ENCODE measurements at places on chromosomes 3 and 15. TPM values are rescaled to one million over a fixed set of nuclear protein-coding genes. Genes with fewer than 3 reads are reported as not detected.

The BTD gene
- 11.8 TPM for total RNA-seq

The SEMA3F gene
- 75.0 TPM for total RNA-seq

The RGMA gene
- total RNA-seq, result 76.7 TPM

The TRH gene
- not detected for total RNA-seq

The MST1R gene
- not detected for total RNA-seq

The CCNB2 gene
- total RNA-seq, result not detected

The CEP97 gene
- 1.3 TPM for total RNA-seq

The CYP1A2 gene
- total RNA-seq, result not detected

The REC114 gene
- not detected for total RNA-seq

The GCHFR gene
- total RNA-seq, result 26.4 TPM

The CHCHD6 gene
- 1.2 TPM for total RNA-seq

The RBP2 gene
- total RNA-seq, result not detected

The PLIN1 gene
- total RNA-seq, result 39.3 TPM

The HRG gene
- total RNA-seq, result 6.9 TPM

The UROC1 gene
- total RNA-seq, result not detected

The RLBP1 gene
- total RNA-seq, result not detected

Measured in ascending aorta (tissue), 2 donors.